Naive thymus-derived CD8-positive, alpha-beta T cell (primary cell): ENCODE measurements at places on chromosomes 5 and 9. TPM values are rescaled to one million over a fixed set of nuclear protein-coding genes. Genes with fewer than 3 reads are reported as not detected.

The ATOX1 gene
- polyA plus RNA-seq = 58.7 TPM

The FAM169A gene
- polyA plus RNA-seq = 7.7 TPM

The PRRX2 gene
- not detected for polyA plus RNA-seq

The FSD1L gene
- not detected for polyA plus RNA-seq

The DBH gene
- polyA plus RNA-seq = not detected

The ZNF300 gene
- 0.20 TPM for polyA plus RNA-seq
